ENCODE measurements at places on chromosomes 12 and 14.

- peak; percentile 1 for DNase-seq
These were observed 17.0 kb downstream of the OR8S1 start for GRCh38 chr12:48542300-48542928.

DNA sequence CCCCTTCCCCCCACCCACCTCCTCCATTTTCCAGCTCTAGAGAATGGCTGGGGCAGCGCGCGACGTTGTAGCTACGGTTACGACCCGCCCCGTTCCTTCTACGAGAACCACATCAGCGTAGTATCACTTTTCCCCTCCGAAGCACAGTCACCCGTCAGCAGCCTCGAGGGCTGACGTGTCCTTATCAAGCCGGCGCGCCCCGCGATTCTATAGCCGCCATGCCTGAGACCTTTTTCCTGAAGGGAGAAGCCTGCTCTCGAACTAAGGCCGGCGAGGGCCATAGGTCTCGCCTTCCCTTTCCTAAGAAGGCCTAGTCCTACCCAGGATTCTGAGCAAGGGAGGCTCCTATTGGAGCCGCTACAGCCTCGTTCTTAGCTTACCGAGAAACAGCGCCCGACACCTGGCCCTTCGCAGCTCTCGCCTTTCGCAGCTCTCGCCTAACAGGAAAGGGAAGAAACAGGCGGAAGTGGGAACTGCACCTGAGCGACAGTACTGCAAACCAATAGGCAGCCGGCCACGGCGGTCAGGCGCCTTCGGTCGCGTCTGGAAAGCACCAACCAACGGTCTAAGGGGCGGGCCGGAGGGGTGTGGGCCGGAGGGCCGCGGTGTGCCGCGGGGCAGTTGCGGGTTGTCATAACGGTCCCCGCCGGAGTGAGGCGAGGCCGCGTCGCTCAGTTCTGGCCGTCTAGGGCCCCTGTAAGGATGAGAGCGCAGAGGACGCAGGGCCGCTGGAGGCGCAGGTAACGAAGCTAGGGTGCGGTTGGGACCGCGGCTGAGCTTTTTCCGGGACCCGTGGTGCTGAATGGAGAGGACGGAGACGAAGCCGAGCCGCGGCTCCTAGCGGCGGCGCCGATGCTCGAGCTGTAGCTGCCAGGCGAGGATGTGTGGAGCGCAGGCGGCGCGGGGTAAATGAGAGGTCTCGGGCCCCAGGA lies at the start of the genes MGAT2 and RPL36AL:
Gene MGAT2, plus strand, starts transcription at position 618 of the 932 bp plus-strand sequence. CDS start 470 bp downstream, outside the sequence.
Gene RPL36AL, minus strand, starts transcription at position 445 of the 932 bp plus-strand sequence. CDS start 1,522 bp downstream, outside the sequence.
- peak; percentile 84 for DNase-seq

- DNase-seq = no peak
These were observed 211.1 kb upstream of the DAAM1 start for GRCh38 chr14:58977366-58977765.

DNA sequence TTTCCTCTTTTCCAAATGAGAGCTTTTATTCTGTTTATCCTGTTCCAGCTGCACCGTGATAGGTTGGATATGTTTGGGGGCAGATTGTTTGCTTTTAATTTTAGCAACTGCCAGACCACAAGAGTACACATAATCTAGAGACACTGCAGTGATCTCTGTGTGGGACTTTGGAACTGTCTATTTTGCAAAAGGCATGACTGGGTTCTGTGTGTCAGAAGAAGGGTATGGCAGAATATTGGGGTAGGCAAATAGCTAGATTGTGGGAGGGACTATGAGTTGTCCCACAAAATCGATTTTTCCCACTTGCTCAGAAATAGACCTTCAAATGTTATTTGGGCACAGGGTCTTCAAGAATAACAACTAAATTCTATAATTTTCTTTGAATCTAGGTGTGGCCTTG lies 275.9 kb upstream of the KITLG start:
- DNase-seq = no peak

DNA sequence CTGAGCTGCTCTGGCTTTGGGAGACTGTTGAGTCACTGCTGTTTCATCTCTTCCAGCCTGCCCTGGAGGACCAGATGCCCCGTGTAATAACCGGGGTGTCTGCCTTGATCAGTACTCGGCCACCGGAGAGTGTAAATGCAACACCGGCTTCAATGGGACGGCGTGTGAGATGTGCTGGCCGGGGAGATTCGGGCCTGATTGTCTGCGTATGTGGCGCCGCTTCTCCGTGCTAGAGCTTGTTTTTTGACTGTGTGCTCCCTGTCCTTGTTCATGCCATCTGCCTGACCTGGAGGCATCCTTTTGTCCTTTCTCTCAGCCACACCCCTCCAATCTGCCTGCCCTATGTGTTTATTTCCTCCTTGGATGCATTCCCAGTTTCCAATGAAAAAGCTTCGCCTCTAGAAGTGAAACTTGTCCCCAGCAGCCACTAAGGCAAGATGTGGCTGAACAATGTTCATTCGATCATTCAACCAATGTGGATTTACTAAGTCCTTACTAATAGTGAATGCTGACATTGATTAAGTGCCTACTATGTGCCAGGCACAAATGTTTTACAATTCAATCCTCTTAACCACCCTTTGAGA lies 98.6 kb downstream of the NT5DC3 start:
- no peak for DNase-seq

GRCh38 chr12:6827437-6827911 lies 733 bp upstream of the P3H3 start:
- DNase-seq = peak; percentile 26

GRCh38 chr12:15787778-15788177 lies 1.4 kb downstream of the EPS8 start:
- DNase-seq = no peak

GRCh38 chr12:83763425-83763824 lies 1076.7 kb downstream of the TMTC2 start:
- DNase-seq = no peak

- DNase-seq = no peak
These were observed 56.4 kb downstream of the KDM5A start for GRCh38 chr12:332581-333205.

- DNase-seq = no peak
These were observed 121.3 kb downstream of the SAMD4A start for GRCh38 chr14:54688229-54688628.

DNA sequence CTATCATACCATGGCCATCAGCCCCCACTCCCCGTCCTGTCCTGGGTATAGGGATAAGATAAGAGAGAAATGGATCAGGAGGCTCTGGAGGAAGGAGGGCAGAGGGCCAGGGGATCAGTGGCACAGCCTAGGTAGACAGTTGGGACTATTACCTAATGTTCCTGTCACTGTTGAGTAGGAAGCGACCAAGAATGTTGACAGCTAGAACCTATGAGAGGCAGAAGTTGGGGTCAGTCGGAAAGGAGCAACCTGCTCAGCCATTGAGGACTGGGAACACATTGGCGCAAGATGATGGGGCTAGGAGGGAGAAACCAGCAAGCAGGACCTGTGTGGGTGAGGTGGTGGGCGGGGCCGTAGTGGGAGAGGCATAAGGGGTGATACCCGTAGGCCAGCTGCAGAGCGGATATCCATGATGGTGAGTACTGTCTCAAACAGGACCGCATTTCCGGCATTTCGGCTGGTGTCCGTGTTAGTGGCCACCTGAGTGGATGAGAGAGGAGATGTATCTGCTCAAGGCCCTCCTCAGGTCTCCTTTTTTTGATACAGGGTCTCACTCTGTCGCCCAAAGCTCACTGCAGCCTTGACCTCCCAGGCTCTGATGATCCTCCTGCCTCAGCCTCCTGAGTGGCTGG lies 3.3 kb downstream of the AP1G2 start:
- no peak for DNase-seq

DNA sequence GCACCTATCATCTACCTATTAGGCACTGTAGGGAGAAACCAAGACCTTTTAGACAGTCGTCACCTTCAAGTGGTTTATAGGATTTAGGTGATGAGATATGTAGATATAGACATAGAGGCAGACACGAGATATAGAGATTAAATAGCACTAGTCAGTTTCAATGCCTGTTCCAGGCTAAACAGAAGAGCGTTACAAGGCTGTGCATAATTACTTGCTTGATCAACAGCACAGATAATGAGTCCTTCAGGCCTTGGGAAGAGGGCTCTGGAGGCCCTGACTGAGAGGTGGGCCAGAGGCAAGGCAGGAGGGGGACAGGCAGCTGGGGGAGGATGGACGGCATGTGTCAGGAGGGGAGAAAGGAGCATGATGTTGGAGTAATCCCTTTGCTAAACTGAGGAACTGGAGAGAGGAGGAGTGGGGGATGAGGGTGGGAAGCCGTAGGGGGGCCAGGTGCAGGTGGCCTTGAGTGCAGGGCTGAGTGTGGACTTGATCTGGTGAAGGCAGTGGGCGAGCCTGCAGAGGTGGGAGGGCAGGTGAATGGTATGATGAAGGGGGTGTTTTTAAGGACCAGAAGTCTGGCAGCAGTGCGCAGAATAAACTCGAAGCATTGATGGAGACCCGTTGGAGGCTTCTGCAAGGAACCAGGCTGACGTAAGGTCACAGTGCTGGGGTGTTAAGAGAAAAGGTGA lies 43.9 kb upstream of the ATP23 start:
- no peak for DNase-seq

DNA sequence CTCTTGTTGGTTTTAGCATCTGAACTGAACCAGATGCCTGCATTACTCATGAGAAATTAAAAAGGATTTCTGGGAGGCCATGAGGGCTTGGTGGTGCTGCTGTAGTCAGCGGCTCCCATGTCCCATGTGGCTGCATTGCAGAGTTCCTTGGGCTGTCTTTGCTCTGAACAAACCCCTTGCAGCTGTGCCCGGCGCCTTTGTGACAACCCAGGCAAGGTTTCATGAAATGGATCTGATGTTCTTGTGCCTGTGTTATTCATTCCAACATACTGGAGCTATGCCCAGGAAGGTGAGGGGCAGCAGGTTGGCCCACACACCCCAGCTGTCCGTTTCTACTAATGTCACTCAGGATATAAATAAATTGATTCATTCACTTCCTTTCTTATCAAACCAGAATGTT lies 40.8 kb downstream of the TGFB3 start:
- DNase-seq = no peak

GRCh38 chr12:12399776-12400305 lies 43.0 kb downstream of the BORCS5 start:
- no peak for DNase-seq

DNA sequence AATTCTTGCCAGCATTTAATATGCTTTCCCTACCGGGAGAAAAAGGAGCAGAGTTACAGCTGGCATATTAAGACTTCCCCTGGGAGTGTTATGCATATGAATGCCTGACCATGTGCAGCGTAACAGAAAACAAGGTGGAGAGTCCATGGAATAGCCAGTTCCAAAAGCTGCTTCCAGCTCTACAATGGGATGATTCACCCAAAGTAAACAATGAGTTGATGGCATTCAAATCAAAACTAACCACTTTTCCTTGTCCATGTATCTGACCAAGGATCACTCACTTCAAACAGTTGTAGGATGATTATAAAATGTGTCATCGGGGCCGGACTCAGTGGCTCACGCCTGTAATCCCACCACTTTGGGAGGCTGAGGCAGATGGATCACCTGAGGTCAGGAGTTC lies 48.1 kb upstream of the BICDL1 start:
- no peak for DNase-seq

DNA sequence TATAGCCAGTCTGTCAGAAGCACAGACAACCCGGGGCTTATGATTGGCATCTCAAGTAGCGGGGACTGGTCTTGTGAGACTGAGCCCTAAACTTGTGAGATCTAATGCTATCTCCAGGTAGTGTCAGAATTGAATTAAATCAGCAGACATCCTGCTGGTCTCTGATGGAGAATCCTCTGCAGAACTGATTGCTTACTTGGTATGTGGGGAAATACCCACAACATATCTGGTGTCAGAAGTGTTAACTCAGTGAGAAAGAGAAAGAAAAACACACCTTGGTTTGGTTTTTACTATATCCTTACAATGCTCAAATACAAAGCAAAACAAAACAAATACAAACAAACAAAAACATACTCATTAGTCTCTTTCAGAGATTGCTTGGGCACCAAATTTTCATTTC lies 10.0 kb downstream of the SEL1L start:
- no peak for DNase-seq

- no peak for DNase-seq
These were observed 141.2 kb downstream of the MED13L start for GRCh38 chr12:116136340-116136739.

- DNase-seq = no peak
These were observed 34.0 kb downstream of the APAF1 start for GRCh38 chr12:98678946-98679610.

DNA sequence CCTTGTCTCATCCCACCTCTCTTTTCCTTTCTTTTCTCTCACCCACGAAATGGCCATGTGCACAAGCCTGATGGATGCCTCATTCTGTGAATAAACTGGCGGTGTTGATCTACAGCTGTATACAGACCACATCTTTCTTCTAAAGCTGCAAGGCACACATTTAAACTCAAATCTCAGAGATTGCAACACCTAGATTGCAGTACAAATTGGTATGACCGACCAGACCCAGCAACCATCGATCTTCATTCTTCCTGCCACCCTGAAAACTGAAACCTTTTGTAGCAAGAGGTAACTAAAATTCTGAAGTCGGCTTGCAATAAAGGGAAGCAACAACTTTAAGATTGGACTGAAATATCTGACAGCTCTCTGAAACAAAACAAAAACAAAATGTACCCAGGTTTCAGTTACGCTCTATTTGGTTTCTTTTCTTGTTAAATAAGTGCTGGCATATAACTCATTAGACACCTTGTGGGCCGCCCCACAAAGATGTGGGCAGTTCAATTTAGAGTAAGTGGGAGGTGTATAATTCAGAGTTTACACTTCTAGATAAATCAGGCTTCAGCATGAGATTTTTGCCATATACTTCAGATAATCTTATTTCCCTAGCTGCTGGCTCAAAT lies 390.0 kb upstream of the NOVA1 start:
- no peak for DNase-seq

- DNase-seq = no peak
These were observed 1.7 kb upstream of the TMPO start for GRCh38 chr12:98513379-98514322.

GRCh38 chr14:67377916-67378315 lies 17.8 kb downstream of the EIF2S1 start:
- no peak for DNase-seq

GRCh38 chr12:128078301-128078971 lies 188.5 kb upstream of the TMEM132C start:
- no peak for DNase-seq

DNA sequence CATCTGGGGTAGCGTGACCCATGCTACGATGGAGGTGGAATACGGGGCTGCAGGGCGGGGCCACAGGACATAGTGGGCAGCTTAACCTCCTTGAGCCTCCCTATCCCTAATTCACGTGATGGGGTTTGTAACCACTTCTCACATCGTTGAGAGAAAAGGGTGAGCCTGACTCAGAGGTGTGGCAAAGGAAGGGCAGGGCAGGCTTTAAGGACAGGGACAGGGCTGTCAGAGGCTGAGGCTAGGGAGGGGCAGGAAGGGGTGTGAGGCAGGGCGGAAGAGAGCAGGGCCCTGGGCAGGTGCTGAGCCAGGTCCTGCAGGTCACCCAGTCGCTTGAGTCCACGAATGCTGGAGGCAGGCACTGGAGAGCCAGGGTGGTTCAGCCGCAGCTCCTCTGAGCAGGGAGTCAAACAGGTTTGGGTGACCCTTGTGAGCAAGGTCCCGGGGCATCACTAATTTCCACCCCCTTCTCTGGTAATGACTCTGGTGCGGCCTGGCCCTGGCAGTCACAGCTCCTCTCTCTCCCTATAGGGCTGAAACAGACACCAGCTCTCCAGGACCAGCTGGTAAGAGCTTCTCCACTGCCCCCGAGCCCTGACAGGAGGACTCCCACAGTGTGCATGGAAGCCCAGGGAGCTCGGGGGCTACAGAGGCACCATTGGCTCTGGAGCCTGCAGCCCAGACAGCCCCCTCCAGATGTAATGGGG lies 7.5 kb upstream of the AQP2 start:
- DNase-seq = no peak

- no peak for DNase-seq
These were observed 6.4 kb upstream of the CLEC6A start for GRCh38 chr12:8449355-8449859.

Measured in stimulated activated CD4-positive, alpha-beta T cell treated with anti-CD3 and anti-CD28 coated beads, TNF-alpha, amount 100 ng/mL, for 4 hours (primary cell).